CD8-positive, alpha-beta memory T cell (primary cell): ENCODE measurements at places on chromosomes 3 and 15. TPM values are rescaled to one million over a fixed set of nuclear protein-coding genes. Genes with fewer than 3 reads are reported as not detected.

Gene BCL6
- 17.1 TPM for total RNA-seq

Gene SHC4
- total RNA-seq: 5.7 TPM

Gene SYNPR
- total RNA-seq: not detected

Gene HGD
- total RNA-seq: 0.98 TPM

Gene CCR5
- total RNA-seq: 3.4 TPM

Gene TM4SF4
- total RNA-seq: not detected

Gene SAXO2
- 0.97 TPM for total RNA-seq

Gene CRABP1
- total RNA-seq: not detected

Gene PARP15
- 12.7 TPM for total RNA-seq

DNA sequence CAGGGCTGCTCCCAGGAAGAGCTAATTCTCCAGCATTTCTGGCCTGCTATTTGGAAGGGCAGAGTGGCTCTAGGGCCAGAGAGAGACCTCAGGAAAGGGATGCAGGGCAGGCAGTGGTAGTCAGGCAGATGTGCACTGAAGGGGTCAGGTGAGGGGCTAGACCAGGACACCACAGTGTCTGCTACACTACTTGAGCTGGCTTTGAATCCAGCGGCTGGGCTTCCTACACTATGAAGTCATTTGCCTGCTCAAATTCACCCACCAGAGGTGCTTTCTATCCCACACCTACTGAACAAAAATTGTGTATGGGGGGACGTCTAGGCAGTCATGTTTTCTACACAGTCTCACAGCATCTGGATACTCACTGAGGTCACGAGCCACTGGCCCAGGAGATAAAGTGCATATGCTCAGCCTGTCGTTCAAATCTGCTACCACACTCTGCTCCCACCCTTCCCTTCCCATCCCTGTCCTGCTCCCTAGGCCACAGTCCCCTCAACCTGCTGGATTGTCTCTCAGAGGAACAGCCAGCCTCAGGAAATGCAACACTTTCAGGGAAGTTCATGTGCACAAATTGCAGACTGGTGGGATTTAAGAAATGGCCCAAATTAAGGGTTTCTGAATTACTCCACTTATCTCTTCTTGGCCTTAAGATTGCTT, 49.9 kb upstream of the SLC6A11 start:
- no peak for DNase-seq

GRCh38 chr3:129606636-129607390, at the start of gene PLXND1:
Gene PLXND1, minus strand, starts transcription at chr3:129606676. Its CDS starts 37 bp downstream, at chr3:129606639.
- DNase-seq: peak; percentile 59

- no peak for DNase-seq
Observed at GRCh38 chr15:66089049-66089448, 164.5 kb downstream of the MEGF11 start.

DNA sequence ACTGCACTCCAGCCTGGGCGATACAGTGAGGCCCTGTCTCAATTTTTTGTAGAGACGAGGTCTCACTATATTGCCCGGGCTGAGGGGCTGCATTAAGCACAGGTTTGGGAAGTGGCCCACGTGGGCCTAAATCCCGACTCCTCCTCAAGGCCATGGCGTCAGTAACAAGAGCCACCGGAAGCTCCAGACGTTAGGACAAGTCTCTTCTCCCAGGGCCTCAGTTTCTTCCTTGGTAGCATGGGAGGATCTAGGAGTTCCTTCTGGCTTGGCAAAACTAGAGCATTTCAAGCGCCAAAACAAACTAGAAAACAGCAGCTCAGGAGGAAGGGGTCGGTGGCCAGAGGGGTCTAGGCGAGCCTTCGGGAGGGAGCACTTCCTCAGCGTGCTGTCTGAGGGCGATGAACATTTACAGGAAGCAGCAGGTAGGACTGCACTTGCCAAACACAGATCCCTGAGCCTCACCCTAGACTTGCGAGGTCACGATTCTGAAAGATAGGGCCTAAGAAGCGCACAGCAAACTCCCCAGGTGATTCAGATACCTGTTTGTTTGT, 536 bp downstream of the SNAPC5 start:
- no peak for DNase-seq

DNA sequence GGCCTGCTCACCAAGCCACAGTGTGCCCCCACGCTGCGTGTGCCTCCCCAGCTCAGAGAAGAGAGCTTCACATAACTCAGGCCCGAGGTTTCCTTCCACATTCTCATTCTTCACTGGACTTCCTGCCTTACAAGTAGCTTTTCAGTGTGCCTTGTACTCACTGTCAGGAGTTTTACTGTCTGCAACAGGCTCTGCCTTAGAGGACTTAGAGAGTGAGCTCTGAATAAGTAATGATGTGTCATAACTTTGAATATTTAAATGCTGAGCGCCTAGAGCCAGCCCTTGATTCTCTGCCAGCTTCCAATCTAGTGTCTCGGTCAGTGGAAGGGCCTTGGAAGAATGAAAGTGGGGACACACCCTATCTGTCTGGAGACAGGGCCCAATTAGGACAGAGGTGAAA, 41.8 kb downstream of the ITGB5 start:
- DNase-seq: no peak

DNA sequence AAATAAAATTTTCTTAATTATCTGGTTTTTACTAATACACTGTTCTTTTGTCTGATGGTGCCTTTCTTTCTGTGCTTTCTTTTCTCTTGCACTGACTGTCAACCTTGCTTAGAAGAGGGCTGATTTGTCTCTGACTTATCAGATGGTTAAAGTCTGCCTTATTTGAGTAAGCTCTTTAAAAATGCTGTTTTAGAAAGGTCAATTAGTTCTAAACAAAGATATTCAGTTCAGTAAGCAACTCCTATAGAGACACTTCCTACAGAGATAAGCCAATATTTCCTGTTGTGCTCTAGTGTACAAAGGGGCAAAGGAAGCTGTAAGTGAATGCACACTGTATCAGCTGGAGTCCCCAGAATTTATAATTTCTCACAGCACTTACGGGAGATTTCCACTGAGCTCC, 153.4 kb upstream of the TSPAN3 start:
- no peak for DNase-seq

DNA sequence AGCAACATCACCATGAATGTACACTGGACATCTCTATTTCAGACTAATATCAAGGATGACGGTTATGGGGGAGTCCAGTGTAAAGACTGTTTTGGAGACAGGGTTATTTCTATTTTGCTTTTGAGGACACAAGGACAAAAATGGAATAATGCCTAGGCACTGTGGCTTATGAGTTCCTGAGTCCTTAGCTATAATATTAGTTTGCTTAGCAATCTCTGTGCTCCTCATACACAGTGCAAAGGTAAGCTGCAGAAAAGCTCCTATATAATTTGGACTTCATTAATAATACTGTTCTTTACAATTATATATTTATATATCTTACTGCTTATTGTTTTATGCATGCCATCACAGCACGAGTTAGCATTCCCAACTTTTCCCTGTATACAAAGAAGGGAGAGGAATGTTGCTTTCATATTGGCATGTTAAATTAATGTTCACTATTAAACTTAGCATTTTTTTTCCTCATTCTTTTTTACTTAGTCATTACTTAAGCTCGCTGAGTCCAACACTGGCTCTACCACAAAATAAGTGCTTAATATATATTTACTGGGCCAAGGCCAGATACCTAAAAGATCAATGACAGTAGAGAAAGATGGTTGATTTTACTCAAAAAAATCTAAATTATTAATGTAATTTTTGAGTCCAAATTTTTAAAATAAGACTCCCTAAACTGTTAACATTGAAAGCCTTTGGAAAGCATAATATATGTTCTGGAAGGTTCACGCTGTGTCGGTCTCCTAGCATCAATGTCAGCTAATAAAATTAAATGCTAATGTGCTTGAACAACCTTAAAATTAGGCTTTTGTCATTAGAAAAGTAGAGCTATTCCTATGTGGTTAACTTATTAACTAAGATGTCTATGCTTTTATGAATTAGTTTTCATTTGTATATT, 13.8 kb downstream of the THBS1 start:
- DNase-seq: no peak

- no peak for DNase-seq
Observed at GRCh38 chr3:149089395-149089794, 3.1 kb upstream of the HLTF start.

DNA sequence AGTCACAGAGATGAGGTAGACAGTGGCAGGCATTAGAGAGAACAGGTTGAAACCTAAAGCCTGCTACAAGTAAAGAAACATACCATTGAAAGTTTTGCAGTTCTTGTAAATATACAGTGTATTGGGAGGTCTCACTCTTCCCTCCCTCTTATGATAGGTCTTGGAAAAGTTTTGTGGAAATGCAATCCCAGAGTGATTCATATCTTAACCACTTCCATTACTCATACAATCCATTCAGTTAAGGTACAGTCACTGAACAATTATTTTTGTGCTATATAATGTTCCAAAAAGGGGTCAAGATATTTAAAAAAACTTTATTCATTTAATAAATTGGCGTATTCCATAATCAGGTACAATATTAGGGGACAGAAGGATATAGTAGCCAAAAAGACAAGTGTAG, 737.7 kb upstream of the ALCAM start:
- no peak for DNase-seq

GRCh38 chr3:50241163-50241562, 5.2 kb downstream of the GNAI2 start:
- no peak for DNase-seq

GRCh38 chr3:88362428-88362827, 212.7 kb downstream of the C3orf38 start:
- DNase-seq: no peak

DNA sequence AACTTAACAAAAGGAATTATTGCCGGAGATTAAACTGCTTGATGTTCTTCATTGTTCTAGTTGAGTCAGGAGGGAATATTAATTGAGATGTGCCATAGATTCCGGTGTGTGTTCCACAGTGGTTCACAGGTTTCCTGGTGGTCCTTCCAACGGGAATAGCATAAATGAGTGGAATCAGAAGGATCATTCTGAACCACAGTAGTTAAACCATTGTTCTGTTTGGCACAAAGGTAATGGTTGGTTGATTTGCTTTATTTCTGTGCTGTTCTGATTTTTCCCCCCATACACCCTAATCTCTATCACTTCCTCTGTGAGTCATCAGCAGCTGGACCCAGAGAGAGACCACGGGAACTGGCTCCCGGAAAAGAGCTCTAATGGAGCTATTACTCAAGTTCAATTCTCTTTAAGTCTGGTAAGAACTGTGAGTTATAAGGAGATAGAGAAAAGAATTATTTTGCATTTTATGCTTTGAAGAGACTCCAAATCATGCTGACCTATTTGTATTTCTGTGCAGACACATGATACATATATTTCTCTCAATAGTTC, 627.2 kb downstream of the ZIC1 start:
- DNase-seq: no peak

DNA sequence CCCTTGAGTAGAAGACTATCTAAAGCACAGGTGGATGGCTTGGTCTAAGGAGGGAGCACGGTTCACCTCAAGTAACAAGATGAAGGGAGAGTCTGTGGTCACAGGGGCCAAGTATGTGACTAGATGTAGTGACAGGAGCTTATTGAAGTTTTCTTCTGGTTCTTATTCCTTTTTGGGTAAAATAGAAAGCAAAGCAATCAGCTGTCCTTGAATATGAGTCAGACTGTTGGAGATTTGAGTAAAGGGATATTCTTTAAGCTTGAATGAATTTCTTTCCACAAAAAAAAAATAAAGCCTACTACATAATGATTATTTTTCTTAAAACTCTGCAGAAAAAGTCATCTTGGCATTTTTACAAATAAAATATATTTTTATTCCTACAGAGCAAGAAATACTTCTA, 1.5 kb upstream of the CNTN6 start:
- DNase-seq: no peak

DNA sequence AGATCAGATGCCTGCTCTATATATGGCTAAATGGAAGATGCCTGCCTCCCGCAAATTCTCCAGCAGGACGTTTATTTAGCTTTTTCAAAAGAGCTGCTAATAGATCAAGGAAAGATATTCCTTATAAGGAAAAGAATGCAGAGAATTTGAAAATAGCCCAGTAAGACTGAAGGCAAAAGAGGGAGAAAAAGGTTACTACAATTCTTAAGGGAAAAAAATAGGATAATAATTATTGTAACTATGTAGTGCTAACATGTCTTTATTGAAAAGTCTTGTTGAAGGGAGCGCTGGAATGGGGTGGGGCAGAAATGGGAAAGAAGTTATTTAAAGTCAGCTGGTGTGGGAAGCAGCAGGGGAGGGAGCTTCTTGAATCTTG, 2.9 kb downstream of the TPM1 start:
- DNase-seq: no peak

GRCh38 chr3:45664578-45664977, 24.6 kb upstream of the SACM1L start:
- DNase-seq: peak; percentile 74
